H9 (cell line): ENCODE measurements at places on chromosomes 3 and 15.
A peak's percentile ranks its signal among the peaks of the same experiment; 100 is the strongest.

GRCh38 chr3:157956850-157957249, 149.4 kb downstream of the SHOX2 start:
- no peak for DNase-seq

DNA sequence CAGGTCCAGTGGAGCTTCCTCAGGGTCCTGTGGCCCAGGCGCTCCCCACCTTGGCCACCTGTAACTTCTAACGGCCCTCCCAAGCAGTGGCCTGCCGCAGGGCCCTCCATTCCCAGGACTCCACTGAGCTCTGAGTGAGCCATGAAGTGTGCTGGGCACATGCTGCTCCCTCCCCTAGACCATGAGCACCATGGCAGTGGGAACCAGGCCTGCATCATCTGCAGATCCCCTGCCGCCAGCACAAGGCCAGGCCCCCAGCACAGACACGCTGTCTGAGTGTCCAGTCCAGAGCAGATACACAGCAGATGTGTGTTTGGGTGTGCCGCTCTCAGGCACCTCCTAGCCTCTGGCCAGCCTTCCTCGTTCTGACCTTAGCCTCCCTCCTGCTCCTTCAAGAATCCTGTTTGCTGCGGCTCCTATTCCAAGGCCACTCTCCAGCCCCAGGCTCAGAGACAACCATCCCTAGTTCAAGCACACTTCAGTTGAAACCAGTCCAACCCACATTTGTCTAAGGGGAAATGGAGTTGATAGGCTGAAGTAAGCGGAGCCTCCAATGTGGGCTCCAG, 7.0 kb upstream of the KLF15 start:
- no peak for DNase-seq

DNA sequence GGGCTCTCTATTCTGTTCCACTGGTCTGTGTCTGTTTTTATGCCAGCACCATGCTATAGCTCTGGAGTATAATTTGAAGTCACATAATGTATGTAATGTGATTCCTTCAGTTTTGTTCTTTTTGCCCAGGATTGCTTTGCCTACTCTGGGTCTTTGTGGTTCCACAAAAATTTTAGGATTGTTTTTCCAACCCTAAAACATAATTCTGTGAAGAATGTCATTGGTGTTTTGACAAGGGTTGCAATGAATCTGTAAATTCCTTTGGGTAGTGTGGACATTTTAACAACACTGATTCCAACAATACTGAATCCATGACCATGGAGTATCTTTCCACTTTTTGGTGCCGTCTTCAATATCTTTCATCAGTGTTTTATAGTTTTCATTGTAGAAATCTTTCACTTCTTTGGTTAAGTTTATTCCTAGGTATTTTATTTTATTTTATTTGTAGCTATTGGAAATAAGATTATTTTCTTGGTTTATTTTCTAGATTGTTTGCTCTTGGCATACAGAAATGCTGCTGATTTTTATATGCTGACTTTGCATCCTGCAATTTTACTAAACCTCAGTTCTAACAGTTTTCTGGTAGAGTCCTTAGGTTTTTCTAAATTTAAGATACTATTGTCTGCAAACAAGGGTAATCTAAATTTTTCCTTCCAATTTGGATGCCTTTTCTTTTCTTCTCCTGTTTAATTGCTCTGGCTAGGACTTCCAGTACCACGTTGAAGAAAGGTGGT, 29.7 kb downstream of the TJP1 start:
- DNase-seq, result no peak

- DNase-seq, result no peak
Observed at GRCh38 chr3:149646181-149646766, 11.6 kb downstream of the WWTR1 start.

DNA sequence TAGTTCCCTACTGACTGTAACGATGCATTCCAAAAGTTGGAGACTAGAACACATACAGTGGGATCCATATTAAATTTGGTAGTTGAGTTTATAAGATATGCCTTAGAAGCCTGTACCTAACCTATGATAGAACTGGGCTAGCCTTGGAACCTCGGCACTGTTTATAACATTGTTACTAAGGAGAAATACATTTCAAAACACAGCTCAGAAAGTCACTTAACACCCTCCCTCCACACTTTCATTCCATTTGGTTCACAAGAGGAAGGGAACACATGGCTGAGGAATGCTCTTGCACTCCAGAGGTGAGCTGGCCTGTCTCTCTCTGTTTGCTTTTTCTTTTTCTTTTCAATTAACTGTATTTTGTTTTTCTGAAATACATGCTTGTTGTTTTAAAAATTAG, 48.7 kb upstream of the TSC22D2 start:
- DNase-seq, result no peak

DNA sequence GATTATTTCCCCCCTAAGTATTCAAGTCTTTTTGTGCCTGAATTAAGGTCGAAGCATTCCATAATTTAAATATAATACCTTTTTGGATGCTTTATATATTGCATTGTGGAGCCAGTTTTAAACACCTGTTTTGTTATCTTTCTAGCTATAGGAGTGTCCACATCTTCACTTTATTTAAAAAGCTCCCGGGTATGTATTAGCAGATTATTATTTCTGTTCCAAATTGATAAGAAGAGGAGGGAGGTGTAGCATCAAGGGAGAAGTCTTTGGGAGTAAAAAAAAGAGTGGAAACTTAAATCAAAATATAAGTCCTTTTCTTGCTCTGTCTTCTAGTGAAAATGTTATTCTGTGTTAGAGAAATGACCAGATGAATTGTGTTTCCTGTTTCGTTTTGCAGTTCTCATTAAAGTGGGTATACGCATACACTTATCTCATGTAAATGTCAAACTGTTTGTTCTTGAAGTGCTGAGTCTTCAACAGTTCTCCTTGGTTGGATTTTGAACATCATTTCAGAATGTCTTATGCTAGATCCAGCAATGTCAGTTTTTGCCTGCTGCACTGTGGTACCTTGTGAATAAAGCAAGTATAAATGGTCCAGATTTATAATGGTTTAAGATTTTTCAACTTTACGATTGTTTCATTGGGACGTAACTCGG, 105.8 kb downstream of the FNDC3B start:
- no peak for DNase-seq

DNA sequence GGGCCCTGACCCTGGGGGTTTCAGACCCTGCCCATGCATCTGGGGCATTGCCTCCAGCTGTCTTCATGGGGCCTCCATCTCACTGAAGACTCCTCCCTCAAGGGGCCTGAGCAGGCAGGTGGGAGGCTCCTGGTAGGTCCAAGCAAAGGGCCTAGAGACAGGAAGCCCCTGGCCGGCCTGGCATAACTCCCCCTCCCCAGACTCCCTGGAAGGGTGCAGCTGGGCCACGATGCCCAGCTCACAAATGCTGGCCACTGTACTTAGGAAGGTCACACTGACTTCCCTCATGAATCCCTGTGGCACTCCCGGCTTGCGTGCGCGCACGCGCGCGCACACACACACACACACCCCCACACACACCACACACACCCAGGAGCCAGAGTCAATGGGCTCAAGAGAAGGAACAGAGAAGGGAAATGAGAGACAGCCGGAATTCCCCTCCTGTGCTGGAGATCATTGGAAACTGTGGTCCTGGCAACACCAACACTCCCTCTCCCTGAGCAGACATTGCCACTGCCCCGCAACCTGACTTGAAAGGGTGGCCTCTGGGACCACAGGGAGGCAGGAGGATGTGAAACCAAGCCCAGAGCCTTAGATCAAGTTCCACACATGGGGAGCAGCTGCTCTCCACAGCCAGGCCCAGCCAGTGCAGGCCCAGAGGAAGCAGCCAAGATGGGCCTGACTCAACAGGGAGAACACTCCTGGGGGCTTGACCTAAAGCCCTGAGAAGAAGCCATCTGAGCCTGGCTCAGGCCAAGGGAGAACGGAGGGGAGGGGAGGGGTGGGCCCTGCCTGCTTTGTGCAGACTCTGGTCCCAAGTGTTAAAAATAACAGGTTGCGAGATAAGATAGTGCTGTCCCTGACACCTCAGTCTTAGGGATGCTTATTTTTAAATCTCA, 69.7 kb downstream of the SCN5A start:
- DNase-seq, result peak; percentile 33

DNA sequence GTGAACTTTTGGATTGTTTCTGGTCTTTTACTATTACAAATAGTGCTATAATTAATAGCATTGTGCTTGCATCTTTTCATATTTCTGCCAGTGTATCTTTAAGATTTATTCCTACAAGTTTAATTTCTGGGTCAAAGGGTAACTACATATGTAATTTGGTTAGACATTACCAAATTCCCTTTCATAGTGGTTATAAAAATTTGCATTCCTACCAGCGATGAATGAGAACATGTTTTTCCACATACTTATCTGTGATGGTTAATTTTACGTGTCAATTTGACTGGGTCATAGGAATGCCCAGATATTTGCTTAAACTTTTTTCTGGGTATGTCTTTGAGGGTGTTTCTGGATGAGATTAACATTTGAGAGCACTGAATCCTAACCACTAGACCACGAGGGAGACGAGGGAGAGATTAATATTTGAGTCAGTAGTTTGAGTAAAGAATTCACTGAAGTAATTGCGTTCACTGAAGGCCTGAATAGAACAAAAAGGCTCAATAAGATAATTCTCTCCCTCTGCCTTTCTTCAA, 132.3 kb upstream of the NEO1 start:
- DNase-seq, result no peak

DNA sequence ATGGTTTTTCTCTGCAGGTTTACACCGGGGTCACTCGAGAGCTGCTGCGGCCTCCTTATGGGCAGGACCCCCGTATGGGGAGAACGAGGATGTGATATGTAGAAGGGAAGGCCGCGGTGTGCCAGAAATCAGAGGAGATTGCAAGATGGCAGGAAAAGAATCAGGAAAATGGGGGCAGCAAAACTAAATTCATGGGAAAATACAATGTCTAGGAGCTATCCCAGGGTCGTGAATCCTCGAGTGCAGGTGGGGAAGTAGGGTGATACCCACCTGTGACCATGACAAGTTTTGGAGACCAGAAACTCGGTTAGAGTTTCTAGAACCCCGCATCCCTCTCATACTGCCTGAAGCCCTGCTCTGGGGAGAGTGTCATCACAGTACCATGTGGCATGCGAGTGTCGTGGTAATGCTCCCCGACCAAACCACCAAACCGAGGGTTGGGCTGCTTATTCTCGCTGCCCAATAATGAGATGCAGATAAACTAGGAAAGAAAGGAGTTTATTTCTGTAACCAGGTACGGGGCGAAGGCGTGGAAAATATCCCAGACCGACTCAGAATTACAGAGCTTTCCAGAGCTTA, 781 bp downstream of the TRNT1 start:
- DNase-seq, result no peak

- no peak for DNase-seq
Observed at GRCh38 chr15:77897896-77898406, 179.6 kb downstream of the TBC1D2B start.
